DMS53 (cell line): ENCODE measurements at places on chromosomes 4 and X.
A peak's percentile ranks its signal among the peaks of the same experiment; 100 is the strongest.

DNA sequence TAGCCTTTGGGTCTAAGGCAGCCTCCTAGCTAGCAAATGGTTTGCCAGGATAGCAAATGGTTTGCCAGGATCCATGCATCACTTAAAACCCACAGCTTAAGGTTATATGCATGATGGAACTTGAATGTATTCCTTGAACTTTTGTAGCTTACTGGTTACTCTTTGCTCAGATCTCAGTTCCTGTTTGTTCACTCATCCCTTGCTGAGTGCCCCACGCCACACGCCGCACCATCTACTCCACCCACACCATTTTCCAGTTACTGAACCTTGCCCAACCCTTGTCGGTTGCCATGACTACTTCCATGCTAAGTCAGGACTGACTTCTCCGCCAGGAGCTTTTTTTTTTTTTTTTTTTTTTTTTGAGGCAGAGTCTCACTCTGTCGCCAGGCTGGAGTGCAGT is 29.5 kb upstream of the XIAP start:
- DNase-seq = peak; percentile 97

GRCh38 chr4:41477181-41477905 is 60.6 kb upstream of the LIMCH1 start:
- no peak for DNase-seq

GRCh38 chr4:183284965-183285364 is 35.1 kb downstream of the CLDN22 start:
- no peak for DNase-seq

DNA sequence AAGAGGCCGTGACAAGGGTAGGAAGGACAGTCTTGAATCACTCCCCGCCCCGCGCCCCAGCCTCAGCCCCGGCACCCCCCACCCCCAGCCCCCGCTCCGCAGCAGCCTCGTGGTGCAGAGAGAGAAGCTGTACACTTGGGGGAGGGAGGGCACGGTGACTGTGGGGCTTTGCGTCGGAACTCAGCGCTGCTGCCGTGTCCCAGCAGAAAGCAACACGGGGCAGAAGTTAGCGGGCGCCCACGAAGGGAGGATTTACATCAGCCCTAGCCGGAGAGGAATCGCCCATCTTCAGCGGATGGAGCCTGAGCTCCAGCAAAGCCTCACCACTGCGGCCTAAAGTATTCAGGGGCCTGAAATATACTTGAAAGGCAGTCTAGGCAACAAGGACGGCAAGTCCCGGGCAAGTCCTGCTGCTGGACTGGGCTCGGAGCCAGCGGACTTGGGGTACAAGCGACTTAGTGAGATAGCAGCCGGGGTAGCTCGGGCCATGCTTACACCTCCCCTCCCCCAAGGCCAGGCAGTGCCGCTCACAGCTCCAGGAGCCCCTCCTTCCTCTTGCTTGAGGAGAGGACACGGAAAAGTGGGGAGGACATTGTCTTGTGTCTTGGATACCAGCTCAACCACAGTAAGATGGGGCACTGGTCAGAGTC is 18.5 kb upstream of the OPN1LW start:
- no peak for DNase-seq

DNA sequence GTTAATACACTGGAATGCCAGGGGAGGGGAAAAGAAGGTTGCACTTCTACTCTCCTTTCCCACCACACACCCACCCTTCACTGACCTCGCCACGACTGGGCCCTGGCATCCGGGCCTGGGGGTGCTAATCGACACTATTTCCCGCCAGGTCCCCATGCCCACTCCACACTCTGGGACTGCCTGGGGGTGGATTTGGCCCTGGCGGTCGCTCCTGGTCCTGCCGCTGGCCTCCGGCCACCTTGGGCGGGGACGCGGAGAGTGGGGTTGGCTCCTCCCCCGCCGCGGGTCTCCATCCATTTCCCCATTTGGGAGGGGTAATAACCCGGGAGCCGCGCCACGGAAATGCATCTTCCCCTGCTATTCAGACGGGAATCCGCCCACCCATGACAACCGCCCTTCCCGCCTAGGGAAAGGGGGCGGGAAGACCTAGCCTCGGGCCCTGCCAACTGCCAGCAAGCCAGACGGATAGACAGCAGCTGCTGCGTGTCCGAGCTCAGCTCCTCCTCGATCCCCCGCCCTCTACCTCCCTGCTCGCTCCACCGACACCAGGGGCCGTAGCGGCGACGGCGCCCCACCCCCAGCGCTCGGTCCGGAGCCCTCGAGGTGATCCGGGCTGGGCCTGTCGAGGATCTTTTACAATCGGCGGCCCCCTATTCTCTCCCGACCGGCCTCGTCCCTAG is 78.1 kb downstream of the RLIM start:
- peak; percentile 93 for DNase-seq

- peak; percentile 84 for DNase-seq
These were observed 7.7 kb downstream of the HAND2 start for GRCh38 chr4:173522160-173522950.

DNA sequence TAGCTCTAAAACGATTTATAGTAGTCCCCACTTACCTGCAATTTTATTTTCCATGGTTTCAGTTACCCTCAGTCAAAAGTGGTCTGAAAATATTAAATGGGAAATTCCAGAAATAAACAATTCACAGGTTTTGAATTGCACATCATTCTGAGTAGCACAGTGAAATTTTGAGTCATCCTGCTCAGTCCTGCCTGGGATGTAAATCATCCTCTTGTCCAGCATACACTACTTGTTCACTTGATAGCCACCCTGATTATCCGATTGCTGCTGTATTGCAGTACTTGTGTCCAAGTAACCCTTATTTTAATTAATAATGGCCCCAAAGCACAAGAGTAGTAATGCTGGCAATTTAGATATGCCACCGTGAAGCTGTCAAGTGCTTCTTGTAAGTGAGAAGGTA is 23.5 kb upstream of the BDH2 start:
- DNase-seq = no peak

GRCh38 chr4:2497324-2497723 is 28.4 kb downstream of the RNF4 start:
- DNase-seq = no peak

DNA sequence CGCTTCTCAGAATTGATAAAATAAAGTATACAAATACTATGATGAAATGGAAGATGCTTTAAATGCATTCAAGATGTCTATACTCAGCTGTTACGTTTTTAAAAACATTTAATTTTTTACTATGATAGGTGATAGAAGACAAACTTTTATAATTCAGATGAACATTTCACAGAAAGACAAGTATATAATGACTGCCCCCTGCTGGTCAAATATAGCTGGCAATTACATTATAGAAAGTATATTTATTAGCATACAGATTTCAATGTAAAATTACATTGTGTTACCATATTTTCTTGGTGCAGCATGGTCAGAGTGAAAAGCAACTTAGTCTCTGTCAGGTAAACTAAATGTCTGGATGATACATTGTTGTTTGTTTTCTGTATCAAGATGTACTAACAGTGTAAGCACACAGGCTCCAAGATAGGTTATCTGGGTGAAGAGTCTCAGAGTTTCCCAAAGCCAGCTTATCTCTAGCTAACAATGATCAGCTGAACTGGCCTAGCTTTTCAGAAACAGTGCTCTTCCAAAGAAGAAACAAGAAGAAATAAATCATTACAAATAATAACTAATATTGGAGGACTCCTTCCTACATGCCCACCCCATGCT is 54.1 kb downstream of the SRPX start:
- peak; percentile 61 for DNase-seq

- DNase-seq = no peak
These were observed 1415.6 kb upstream of the PCDH7 start for GRCh38 chr4:29304595-29304994.

GRCh38 chr4:183409934-183410333 is 34.5 kb upstream of the CDKN2AIP start:
- DNase-seq = no peak
